Osteocyte (in vitro differentiated cells): ENCODE measurements at places on chromosomes 12 and 14. TPM values are rescaled to one million over a fixed set of nuclear protein-coding genes. Genes with fewer than 3 reads are reported as not detected.

DNA sequence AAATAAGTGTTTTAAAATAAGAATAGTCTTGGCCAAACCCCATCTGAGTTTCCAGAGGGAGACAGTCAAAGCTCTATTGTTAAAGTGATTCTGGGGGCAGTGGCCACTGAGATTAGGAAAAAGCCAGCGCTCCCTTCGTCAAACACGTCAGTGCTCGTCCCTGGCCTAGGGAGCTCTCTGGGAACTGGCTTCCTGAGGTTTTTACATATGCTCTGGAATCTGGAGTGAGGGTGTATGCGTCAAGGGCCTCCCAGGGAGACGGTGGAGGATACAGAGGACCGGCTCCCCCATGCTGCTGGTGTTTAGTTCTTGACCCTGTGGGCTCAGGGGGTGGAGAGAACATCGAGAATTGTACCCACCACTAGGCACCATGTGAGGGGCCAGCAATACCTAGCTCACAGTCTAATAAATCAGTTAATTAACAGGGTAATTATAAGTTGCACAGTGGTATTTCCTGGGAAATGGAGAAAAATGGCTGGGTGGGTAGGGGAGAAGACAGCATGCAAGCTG is 87.0 kb downstream of the SLC25A47 start:
- DNase-seq: no peak

Gene PRB2
- total RNA-seq: not detected in 2 replicates

- DNase-seq: no peak
Measured at GRCh38 chr14:37594971-37595808, at the start of the genes FOXA1 and TTC6. Gene FOXA1, minus strand, starts transcription at chr14:37595249. Its CDS starts 277 bp downstream, at chr14:37594972. Gene TTC6, plus strand, starts transcription at chr14:37595629. Its CDS starts 26,436 bp downstream, at chr14:37622065.

DNA sequence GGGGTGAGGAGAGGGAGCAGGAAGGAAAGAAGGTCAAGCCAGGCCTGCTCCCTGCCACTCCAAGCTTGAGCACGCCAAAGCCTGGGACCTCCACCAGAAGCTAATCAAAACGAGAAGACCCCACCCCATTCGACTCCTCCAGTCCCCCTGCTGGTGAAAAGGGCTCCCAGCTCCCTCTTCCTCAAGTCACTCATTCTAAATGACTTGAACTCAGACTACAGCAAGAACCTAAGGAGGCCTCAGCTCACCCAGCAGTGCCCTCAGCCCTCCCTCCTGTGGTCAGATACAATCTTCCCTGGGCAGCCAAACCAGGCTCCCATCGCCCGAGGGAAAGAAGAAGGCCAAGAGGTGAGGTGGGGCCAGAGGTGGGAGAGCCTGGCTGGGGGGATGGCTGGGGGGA is 17.4 kb downstream of the HDAC7 start:
- no peak for DNase-seq

GRCh38 chr14:52949711-52950409 is 990 bp downstream of the FERMT2 start:
- DNase-seq: no peak

- no peak for DNase-seq
Measured at GRCh38 chr12:115960868-115961802, 316.4 kb downstream of the MED13L start.

Gene DCAF11
- total RNA-seq: 50.2 and 52.8 TPM in 2 replicates

GRCh38 chr12:82883394-82884355 is 197.0 kb downstream of the TMTC2 start:
- no peak for DNase-seq

DNA sequence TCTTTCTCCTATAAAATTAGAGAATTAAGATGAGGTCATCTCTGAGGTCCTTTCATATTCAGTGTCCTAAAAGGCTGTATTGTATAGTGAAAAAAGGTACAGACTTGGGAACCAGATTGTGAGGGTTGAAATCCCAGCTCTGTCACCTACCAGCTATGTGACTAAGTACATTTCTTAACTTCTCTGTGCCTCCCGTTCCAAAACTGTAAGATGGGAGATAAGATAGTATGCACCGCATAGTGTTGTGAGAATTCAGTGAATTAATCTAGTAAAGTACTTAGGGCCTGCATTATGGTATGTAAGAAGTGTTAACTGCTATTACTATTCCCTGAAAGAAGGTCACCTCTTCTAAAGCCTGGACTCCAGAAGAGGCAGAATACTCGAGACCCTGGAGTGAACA is 60.6 kb downstream of the GNG2 start:
- DNase-seq: no peak

DNA sequence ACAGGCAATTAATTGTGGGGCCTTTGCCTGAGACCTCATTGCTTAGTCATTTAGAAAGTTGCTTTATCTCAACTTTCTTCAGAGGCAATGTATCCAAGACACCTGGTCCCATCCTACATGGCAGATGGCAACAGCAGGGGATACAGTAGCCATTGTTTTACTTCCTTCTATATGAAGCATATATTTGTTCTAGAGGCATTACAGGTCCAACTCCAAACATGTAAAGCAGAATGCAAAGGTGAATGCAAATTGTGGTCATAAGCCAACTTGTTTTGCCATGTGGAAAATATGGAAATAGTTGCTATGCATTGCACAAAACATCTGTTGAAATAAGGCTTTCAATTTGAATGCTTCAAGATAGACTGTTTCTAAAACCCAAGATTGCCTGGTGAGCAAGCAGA is 109.8 kb upstream of the BCAT1 start:
- no peak for DNase-seq

- DNase-seq: no peak
Measured at GRCh38 chr12:40577834-40578233, 114.4 kb upstream of the CNTN1 start.

Gene AQP2
- total RNA-seq: not detected in 2 replicates

Gene RNASE3
- not detected in 2 replicates for total RNA-seq

Gene MSRB3
- 75.8 and 77.3 TPM in 2 replicates for total RNA-seq

DNA sequence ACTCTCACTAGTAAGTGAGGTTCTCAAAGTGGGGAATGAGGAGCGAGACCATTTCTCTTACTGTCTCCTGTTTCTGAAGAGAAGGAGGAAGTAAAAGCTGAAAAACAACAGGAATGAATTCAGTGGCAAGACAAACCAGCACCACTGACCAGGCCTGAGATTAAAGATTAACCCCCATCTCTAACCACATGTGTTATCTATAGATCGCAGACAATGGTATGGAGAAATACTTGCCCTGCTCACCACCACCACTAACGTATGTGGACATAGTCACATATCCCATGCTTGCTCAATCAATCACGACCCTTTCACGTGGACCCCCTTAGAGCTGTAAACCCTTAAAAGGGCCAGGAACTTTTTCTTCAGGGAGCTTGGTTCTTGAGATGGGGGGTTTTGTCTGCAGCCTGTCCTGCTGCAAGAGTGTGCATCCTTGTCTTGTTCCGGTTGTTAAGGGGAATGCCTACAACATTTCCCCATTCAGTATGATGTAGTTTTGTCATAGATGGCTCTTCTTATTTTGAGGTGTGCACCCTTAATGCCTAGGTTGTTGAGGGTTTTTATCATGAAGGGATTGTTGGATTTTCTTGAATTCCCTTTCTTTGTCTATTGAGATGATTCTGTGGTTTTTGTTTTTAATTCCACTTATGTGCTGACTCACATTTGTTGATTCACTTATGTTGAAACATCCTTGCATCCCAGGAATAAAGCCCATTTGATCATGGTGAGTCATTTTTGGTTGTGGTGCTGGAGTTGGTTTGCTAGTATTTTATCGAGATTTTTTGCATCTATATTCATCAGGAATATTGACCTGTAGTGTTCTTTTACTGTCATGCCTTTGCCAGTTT is 698.8 kb upstream of the LMO3 start:
- no peak for DNase-seq

DNA sequence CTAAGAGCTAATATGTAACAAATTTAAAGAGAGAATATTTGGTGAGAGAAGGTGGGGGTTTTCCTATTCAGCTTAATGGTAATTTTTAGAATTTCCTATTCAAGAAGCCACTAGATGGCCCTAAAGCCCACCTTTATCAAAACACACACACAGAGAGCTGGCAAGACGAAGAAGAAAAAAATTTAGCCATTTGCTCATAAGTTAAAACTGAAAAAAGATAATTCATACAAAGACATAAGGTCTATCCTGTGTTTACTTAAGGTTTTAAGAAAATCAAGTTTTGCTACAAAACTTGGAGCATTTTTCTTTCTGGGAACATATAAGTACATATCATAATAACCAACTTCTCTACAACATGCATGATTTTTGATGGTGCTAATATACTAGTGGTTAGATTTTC is 46.8 kb upstream of the PCED1B start:
- no peak for DNase-seq

DNA sequence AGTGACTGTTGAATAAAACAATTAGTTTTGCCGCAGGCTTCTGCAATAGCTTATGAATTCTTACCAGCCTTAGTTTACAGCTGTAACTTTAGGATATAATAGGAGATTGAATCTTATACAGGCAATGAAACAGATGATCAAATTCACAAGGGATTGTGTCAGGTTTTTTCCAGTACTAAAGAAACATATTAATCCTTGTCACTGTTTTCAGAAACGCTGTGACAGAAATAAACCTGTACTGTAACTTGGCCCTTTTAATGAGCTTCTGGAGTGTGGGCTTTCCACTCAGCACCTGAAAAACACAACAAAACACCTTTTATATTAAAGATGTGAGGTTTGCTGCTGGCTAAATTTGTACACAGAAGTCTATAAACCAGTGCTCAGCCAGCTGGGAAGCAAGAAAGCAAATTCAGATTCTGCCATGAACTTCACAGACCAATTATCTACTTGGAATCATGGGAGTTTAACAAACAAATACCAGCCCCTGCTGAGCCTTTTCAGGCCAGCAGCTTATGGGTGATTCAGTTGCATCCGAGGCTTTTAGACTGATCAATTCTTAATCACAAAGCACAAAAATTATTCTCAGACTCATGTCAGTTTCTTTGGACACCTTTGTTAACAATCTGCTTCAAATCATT is 109.5 kb downstream of the FOXG1 start:
- DNase-seq: no peak

- no peak for DNase-seq
Measured at GRCh38 chr12:116138781-116139180, 138.7 kb downstream of the MED13L start.

GRCh38 chr14:99003646-99004045 is 268.4 kb downstream of the BCL11B start:
- no peak for DNase-seq

Gene RAB35
- total RNA-seq: 47.1 and 55.7 TPM in 2 replicates

GRCh38 chr14:24013654-24014514 is 25.2 kb downstream of the DHRS4L2 start:
- no peak for DNase-seq
